ENCODE measurements at places on chromosomes 16 and 17.

DNA sequence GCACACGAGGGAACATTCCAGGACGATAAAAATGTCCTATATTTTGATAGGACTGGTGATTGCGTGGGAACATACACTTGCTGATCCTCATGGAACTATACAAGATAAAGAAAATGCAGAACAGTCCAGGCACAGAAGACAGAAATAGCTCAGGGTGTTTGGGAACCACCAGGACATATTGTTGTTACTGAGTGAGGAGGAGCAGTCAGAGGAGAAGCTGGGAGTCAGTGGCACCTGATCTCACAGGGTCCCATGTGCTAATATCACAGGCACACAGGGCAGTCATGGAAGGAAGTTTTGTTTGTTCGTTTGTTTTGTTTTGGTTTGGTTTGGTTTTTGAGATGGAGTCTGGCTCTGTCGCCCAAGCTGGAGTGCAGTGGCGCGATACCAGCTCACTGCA is 5.7 kb downstream of the PLD2 start:
- no peak for DNase-seq

GRCh38 chr16:50880926-50881325 is 139.0 kb downstream of the CYLD start:
- DNase-seq, result no peak

DNA sequence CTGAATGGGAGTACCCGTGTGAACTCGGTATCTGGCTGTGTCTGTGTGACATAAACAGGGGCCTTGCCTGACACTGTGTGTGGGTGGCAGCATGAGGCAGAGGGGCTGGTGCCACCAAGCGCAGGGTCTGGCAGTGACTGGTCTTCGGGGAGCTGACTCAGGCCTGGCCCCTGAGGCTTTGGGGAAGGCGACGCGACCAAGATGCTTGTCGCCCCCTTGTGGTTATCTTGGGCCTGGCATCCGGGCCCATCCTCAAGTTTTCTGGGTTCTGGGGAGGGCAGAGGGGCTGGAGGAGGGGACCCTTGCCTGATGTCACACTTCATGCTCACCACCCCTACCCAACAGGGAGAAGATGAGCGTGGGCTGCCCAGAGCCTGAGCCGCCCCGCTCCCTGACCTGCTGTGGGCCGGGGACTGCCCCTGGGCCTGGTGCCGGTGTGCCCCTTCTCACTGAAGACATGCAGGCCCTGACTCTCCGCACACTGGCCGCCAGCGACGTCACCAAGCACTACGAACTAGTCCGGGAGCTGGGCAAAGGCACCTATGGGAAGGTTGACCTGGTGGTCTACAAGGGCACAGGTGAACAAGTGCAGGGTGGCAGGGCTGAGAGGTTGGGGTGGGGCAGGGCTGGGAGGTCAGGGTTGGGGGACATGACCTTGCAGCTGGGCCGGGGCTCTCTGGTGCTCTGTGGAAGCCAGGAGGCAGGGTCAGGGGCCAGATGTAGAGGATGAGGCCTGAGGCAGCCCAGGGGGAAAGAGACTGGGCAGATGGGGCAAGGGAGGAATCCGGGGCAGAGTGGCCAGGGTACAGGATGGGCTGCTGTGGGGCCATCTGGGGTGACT is 24.9 kb downstream of the SBK1 start:
- peak; percentile 63 for DNase-seq

DNA sequence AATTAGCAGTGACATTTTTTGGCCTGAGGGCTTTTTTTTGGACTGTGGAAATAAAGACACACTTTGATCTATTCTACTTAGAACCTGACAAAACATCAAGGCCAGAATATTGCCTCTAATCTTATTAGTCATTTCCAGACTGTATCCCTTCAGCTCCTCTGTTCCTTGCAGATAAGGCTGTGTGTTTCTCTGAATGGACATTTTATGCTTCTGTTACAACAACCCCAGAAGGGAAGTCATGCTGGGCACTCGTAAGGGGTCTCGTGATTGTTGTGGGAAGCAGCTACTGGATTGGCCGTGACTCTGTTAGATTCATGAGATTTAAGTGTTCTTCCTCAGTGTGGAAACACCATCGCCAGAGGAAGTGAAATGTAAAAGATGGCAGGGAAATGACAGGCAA is 31.6 kb upstream of the HS3ST2 start:
- no peak for DNase-seq

DNA sequence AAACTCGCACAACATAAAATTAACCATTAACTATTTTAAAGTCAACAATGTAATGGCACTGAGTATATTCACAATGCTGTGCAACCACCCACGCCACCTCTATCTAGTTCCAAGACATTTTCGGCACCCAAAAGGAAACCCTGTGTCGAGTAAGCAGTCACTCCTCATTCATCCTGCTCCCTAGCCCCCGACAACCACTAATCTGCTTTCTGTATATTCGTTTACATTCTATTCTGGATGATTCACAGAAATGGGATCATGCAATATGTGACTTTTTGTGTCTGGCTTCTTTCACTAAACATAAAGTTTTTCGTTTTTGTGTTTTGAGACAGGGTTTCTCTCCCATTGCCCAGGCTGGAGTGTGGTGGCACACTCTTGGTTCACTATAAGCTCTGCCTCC is 42.2 kb upstream of the HAPSTR1 start:
- DNase-seq, result no peak

GRCh38 chr16:16992975-16993765 is 477.6 kb downstream of the XYLT1 start:
- DNase-seq, result no peak

- no peak for DNase-seq
These were observed 21.3 kb downstream of the DEF8 start for GRCh38 chr16:89969741-89970410.
